ENCODE measurements at places on chromosomes 1 and 21.

GRCh38 chr1:31733389-31734219 lies 29.8 kb upstream of the COL16A1 start:
- no peak for DNase-seq

DNA sequence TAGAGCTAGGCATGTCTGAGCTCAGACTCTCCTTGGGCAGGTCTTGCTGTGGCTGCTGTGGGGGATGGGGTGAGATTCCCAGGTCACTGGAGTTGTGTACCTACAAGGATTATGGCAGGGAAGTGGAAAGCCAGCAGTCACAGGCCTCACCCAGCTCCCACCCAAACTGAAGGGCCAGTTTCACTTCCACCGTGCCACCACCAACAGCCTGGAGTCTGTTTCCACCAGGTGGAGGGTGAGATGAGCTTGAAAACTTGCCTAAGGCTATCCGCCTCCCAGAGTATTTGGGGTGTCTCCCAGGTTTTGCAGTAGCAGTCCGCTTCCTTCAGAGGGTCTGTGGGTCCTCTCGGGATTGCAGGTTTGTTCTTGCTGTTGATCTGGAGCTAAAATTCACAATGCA lies 327.7 kb downstream of the PTPRC start:
- DNase-seq = no peak

GRCh38 chr1:164622068-164622845 lies 63.3 kb downstream of the PBX1 start:
- DNase-seq = no peak

DNA sequence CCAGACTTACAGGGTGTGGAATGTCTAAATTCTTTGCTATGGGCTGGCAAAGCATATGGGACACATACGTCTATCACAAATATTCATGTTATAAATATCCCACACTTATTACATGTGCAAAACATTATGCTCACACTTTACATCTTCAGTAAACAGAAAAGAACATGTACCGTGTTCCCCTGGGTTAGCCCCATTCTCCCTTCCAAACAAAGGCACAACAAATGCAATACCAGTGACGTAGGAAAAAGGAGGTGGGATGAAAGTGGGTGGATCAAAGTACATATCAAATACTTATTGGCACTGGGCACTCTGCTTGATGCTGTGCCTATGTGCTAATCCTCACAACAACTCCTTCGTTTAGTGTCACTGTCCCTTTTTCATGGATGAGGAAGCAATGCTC lies 170.8 kb downstream of the ZSCAN20 start:
- no peak for DNase-seq

- DNase-seq = no peak
These were observed 1.2 kb downstream of the LAMC1 start for GRCh38 chr1:183024317-183025009.

DNA sequence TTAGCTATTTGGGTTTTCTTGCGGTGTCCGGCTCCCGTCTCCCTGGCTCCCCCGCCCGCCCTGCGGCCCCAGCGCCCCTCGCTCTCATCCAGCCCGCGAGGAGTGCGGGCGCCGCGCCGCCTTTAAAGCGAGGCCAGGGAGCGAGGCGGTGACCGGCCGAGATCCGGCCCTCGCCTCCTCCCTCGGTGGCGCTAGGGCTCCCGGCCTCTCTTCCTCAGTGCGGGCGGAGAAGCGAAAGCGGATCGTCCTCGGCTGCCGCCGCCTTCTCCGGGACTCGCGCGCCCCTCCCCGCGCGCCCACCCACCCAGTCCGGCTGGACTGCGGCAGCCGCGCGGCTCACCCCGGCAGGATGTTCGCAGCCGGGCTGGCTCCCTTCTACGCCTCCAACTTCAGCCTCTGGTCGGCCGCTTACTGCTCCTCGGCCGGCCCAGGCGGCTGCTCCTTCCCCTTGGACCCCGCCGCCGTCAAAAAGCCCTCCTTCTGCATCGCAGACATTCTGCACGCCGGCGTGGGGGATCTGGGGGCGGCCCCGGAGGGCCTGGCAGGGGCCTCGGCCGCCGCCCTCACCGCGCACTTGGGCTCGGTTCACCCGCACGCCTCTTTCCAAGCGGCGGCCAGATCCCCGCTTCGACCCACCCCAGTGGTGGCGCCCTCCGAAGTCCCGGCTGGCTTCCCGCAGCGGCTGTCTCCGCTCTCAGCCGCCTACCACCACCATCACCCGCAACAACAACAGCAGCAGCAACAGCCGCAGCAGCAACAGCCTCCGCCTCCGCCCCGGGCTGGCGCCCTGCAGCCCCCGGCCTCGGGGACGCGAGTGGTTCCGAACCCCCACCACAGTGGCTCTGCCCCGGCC lies 492 bp downstream of the HLX start:
- peak; percentile 42 for DNase-seq

DNA sequence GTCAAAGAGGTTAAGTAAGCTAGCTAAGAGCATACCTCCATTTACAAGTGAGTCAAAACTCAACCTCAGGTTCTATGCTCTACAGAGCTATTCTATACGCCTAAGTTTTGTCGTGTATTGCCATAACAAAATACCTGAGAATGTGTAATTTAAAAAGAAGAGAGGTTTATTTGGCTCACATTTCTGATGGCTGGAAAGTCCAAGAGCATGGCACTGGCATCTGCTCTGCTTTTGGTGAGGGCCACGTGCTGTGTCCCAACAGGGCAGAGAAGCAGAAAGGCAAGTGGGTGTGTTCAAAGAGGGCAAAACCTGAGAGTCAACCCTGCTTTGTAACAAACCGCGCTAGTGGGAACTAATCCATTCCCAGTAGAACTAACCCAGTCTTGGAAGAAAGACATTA lies 60.9 kb upstream of the POU2F1 start:
- DNase-seq = no peak

- peak; percentile 85 for DNase-seq
These were observed 92.1 kb upstream of the SLC44A3 start for GRCh38 chr1:94727846-94728715.

DNA sequence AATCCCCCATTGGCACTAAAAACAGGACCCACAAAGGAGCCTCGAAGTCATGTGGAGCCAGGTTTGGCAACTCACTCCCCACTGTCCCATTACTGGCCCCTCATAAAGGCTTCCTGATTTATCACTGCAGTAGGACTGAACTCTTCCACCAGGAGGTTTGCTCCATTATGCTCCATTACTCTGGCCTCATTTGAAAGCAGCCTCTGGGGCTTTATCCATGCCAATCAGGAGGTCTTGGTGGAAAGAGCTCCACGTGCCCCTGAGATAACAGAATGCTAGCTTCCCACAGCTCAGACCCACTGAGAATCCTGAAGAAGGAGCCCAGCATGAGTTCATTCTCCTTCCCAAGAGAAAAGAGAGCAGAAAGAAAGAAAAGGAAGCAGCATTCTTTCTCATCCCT lies 76.4 kb downstream of the HIVEP3 start:
- no peak for DNase-seq

DNA sequence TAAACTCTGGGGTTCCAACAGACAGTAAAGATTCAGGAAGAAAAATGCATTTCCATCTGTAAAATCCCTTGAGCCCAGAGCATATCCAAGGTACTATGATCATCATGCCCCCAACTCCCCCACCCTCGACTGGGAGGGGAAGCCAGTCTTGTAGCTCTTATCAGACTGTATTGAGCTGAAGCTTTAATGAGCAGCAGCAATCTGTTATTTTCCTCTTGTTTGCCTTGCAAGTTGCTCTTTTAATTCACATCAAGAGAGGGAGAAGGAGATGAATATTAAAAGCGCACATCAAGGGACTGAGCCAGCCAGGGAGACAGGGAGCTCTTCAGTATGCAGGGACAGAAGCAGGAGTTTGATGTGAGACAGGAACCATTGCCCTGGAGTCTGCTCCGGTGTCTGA lies 52.5 kb upstream of the KCNA3 start:
- DNase-seq = no peak

DNA sequence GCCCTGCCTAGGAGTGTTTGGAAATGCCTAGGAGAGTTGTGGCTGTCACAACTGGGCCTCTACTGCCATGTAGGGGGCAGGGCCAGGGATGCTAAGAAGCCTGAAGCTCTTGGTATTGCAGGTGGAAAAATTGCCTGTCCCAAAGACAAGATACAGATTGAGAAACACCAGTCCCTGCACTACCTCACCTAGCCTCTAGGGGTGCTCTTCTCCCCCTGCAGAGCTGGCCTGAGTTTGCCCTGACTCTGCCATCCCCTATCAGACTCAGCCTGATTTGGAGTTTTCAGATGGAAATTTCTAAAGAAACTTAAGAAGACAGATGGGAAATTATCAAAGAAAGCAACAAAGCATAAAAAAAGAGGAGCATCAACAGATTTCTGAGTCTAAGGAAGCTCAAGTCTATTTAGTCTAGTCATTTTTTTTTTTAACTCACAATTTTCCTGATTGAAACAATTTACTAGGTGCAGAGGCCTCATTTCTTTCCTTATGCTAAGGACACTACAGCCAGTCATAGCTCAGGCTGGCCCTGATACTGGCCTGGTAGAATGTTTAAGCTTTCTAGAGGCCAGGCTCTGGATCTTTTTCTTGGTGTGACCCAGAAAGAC lies 61.4 kb upstream of the LRRN2 start:
- peak; percentile 48 for DNase-seq

- no peak for DNase-seq
These were observed 484.4 kb downstream of the PLA2G4A start for GRCh38 chr1:187313115-187313514.

GRCh38 chr1:225817611-225818061 lies 7.7 kb downstream of the EPHX1 start:
- peak; percentile 93 for DNase-seq

DNA sequence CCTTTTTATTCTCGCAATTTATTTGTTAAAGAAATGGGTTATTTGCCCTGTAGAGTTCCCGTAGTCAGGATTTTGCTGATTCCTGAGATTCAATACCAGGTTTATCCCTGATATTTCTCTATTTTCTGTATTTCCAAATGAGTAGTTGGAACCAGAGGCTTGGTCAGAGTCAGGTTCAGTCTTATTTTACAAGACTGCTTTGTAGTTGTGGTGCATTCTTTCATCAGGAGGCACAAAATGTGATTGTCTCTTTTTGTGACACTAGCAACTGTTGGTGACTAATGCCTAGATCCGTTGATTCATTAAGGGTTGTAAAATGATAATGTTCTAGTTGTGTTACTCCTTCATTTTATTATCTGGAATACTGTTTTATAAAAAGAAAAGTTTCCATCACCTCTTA lies 95.5 kb upstream of the TPTE start:
- DNase-seq = no peak

DNA sequence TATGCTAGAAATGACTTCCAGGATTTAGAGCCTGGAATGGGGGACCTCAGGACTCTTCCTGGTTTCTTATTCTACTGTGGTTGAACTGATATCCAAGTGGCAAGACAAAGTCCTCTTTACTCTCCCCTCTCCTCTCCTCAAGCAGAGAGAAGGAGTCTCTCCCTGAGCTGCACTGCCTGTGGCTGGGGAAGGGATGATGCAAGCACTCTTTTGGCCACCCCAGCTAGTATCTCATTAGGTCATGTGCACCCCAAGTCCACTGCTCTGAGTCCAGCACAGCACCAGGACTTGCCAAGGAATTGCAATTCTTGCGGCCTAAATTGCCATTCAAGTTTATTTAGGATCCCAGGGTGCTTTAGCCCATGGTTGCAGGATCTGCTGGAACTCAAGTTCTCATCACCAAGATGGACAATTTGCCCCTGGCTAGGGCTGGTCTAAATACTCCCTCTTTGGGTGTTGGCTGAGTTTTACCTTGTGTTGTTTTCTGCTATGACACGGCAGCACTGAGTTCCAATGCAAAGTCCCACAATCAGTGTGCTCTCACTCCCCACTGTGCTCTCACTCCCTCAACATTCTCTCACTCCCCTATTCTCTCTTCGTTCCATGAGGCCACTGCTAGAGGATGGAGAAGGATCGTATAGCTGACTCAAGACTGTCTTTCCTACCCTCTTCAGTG lies 172.2 kb downstream of the TM2D1 start:
- DNase-seq = no peak

GRCh38 chr1:109427171-109427467 lies 871 bp upstream of the PSMA5 start:
- peak; percentile 28 for DNase-seq

DNA sequence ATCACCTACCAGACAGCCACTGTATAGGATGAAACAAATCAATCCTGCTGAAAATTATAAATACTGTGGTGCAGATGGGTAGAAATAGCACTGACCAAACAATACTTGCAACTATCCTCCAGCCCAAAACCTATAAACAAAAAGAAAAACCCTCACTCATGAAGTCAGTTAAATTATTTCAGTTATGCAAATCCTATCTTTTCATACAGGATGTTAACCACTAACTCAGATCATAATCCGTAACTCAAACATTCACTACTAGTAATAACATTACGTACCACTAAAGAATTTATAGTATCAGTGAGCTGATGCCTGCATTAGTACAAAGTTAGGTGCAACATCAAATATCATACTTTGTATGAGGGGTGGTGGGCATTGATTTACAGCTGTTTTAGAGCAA lies 2.6 kb downstream of the NDC1 start:
- DNase-seq = no peak

DNA sequence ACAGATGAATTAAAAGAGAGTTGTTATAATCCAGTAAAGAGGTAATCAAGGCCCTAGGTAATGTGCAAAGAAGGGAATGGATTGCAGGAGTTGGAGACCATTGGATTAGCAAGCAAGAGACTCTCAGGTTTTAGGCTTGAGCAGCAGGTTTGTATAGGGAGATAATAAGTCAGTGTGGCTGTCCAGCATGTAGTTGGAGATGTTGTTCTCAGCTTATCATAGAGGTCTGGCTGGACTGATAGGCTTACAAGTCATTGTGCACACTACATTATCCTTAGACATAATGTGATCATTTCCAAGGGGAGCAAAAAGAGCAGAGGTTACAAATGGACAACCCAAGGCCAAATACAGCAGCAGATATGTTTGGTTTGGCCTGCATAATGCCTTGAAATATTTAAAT lies 45.9 kb upstream of the SAMD13 start:
- DNase-seq = no peak

DNA sequence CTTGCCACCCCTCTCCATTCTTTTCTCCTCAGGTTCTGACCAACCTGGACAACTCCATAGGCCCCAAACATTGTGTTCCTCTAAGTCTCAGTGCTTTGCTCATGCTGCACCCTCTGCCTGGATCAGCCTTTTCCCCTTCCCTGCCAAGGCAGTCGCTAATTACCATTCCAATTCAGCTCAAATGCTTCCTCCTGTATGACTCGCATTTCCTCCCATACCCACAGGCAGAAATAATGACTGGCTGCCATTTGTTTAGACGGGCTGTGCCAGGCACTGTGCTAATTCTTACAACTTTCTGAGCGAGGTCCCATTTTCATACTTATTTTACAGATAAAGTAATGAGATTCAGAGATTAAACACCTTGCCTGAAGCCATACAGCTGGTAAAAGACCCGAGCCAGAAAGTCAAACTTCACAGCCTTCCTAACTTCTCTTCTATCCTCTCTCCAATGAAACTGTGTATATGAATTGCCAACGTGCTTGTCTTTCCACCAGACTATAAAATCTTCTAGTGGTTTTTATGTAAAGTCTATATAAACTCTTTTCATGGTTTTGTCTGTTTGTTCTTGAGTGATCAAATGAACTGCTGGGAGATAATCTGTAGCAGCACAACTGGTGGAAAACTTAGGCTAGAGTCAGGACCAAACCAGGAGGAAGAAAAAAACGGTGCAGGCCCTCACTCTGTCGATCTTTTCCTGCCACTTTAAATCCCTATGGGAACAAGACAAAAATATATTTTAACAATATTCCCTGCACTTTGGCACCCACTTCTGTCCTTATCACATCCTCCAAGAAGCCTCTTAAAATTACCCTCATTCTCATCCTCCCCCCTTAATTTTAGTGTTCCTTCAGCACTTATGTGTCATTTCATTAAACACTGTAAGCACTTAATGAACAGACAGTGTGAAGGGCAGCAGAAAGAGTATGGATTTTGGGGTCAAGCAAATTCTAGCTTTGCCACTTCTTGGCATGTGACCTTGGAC lies 33.7 kb downstream of the RAB3B start:
- peak; percentile 60 for DNase-seq

GRCh38 chr1:31394584-31395193 lies 18.3 kb upstream of the SERINC2 start:
- peak; percentile 75 for DNase-seq

Measured in fibroblast of mammary gland (primary cell).